Hematopoietic multipotent progenitor cell treated with erythropoietin and hydrocortisone succinate and interleukin-3 and kit ligand, for 4 days (in vitro differentiated cells): ENCODE measurements at places on chromosomes 12 and 14.

GRCh38 chr12:63894132-63894531 is 49.6 kb downstream of the SRGAP1 start:
- DNase-seq: peak; percentile 55

- DNase-seq: no peak
These were observed 479.8 kb downstream of the ZFP36L1 start for GRCh38 chr14:68312884-68313610.

DNA sequence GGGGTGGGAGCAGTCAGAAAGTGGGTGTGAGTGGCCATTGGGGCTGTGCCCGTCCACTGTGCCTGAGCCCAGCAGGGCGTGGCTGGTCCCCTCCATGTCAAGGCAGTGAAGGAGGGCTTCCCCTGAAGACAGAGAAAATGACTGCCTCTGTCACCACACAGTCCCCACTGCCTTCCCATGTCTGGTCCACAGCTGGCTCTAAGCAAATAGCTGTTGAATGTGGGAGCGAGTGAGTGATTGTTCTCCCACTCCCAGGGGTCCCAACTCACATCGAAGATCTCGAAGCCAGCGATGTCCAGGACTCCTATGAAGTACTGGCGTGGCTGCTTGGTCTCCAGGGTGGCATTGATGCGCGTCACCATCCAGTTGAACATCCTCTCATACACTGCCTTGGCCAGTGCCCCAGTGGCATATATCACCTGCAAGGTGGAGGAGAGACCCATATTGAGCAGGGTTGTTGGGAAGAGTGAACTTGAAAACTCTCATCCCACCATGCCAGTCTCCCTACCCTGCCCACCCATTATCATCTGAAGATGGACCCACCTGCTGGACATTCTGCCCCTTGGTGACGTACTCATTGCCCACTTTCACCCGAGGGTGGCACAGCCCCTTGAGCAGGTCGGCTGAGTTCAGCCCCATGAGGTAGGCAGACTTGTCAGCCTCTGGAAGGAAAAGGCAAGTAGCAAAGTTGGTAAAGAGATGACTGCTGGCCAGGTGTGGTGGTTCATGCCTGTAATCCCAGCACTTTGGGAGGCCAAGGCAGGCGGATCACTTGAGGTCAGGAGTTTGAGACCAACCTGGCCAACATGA is 6.6 kb downstream of the MYH7 start:
- DNase-seq: no peak

DNA sequence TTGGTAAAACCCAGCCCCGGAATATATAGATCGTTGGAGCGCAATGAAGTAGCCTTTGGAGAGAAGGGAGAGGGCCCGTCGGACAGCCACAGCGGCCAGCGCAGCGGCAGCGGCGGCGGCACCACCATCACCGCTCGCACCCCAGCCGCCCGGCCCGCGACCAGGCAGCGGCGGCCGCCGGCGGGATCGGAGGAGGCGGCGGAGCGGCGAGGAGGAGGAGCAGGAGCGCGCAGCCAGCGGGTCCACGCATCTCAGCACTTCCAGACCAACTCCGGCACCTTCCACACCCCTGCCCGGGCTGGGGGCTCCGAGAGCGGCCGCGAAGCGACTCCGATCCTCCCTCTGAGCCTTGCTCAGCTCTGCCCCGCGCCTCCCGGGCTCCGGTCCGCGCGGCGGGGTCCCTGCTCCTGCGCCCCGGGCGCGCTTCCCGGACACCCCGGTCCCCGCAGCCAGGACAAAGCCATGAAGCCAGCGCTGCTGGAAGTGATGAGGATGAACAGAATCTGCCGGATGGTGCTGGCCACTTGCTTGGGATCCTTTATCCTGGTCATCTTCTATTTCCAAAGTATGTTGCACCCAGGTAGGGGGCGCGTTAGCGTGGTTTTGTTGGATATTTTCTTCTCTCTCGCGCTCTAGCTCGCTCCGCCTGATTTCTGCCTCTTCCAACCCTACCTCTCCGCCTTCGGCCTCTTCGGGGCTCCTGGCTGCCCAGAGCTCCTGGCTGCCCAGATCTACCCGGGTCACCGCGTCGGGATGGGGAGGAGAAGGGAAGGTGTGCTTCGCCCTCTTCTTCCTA is 400 bp downstream of the CHST11 start:
- DNase-seq: peak; percentile 83

DNA sequence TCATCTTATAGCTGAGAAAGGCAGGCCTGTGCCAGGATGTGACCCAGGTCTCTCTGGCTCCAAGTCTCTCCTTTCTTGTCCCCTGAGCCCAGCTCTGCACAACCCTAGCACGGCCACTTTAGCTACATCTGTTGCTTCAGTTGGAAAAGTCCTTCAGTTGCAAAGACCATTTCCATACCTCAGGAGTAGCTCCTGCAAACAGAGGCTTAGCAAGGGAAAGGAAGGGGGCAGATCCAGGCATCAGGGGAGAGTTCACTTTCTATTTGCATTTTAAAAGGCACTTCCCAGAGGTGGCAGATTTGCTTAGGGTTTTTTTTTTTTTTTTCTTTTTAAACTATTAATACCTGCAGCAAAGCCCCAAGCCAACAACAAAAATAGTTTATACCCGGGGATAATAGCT is 3.0 kb upstream of the PITPNM2 start:
- DNase-seq: no peak

DNA sequence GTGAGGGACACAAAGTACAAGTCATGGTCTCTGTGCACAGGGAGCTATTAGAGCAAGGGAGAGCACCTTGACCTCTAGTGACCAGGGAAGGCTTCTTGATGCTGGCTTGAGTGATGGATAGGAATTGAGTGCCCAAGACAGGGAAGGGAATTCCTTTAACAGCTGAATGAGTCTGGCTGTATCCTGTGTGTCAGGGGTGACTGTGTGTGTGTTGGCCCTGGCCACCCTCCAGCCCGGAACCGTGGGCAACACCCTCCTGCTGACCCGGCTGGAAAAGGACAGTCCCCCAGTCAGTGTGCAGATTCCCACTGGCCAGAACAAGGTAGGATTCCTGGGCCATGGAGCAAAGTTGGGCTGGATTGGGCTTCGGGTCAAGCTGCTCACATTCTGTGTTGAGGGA is 5.5 kb upstream of the PFDN5 start:
- DNase-seq: no peak

- DNase-seq: no peak
These were observed 248.3 kb upstream of the LRIG3 start for GRCh38 chr12:59168647-59169046.

GRCh38 chr12:58678753-58679152 is 241.6 kb downstream of the LRIG3 start:
- no peak for DNase-seq

- no peak for DNase-seq
These were observed 30.3 kb upstream of the SMOC1 start for GRCh38 chr14:69848903-69849391.

DNA sequence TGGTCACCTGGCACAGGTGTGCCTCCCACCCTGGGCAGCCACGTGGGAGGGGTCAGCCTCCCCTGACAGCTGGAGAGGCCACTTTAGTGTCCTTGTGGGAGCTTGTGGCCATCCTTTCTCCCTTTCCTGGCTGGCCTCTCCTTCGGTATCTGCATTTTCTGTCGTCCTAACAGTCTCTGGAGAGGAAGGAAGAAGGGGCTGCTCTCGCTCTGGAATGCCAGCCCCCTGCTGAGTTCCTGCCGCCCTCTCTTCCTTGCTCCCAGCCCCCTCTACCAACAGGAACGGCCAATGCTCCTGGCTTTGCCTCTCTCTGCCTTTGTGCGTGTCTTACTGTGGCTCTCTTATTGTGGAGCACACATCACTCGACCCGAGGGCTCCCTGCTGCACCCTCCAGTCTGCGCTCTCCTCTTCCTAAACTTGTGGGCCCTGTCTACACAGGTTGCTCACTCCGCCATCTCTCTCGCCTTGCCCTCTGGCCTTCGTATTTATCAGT is 70.8 kb downstream of the FBXL14 start:
- no peak for DNase-seq

DNA sequence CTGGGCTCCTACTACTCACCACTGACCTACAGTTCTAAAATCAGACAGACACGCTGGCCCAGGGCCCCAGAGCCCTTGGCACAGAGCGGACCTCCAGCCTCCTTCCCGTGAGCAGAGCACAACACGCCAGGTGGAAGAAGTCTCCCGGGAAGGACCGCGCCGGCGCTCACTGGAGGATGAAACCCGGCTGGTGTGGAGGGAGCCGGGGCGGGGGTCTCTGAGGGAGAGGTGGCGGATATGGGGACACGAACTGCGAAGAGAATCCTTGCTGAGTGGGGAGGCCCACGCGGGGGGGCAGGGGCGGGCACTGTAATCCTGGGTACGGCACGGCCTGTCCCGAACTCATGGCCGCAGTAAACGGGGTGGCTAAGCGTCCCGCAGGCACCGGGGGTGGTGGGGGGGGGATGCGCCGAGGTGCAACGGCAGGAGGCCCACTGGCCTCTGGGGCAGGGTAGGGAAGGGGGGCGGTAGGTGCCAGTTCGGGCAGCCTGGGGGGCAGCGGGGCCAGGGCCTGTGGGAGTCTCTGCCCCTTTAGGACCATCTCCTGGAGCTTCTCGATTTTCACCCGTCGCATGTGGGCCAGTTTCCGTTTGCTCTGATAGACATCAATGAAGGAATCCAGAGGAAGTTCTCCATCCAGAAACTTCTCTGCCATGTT is 28.8 kb downstream of the VPS37B start:
- DNase-seq: no peak

- no peak for DNase-seq
These were observed 288.4 kb downstream of the GXYLT1 start for GRCh38 chr12:41856228-41856627.

GRCh38 chr12:42582050-42582449 is 7.5 kb downstream of the PRICKLE1 start:
- DNase-seq: no peak

DNA sequence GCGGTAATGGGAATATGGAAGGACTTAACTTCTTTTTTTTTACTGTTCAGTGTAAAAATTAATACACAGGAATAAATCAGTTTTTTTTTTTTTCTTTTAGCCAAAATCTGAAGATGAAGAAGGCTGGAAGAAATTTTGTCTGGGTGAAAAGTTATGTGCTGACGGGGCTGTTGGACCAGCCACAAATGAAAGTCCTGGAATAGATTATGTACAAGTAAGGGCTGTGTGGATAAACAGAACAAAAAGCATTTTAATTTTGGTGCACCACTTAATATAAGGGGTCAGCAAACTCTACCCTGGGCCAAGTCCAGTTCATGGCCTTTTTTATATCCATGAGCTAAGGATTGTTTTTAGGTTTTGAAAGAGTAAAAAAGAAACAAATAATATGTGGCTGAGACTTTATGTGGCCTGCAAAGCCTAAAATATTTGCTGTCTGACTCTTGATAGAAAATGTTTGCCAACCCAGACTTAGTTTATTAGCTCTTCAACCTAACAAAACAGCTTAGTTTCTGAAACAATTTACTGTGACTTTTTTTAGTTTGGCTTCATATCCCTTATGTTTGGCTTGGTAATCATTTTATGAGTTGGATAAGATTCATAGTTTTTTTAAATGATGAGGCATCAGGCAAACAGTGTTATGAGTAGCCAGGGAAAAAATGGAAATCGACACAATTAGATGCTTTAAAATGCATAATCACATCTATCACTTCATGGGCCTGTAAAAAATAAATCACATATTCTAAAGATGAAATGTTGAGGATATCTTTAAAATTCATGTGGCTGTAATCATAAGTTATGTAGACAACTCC is 8.4 kb downstream of the GEMIN2 start:
- no peak for DNase-seq

DNA sequence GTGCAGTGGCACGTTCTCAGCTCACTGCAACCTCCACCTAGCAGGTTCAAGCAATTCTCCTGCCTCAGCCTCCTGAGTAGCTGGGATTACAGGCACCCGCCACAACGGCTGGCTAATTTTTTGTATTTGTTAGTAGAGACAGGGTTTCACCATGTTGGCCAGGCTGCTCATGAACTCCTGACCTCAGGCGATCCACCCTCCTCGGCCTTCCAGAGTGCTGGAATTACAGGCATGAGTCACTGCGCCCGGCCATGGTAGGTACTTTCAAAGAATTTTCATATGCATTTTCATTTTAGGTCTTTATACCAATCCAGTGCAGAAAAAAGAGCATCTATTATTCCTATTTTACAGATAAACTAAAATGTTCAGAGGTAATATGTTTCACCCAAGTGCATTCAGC is 411.3 kb upstream of the USP15 start:
- no peak for DNase-seq

- no peak for DNase-seq
These were observed 6.3 kb downstream of the PAH start for GRCh38 chr12:102910792-102911191.
